ENCODE measurements at places on chromosomes 5 and 9.

DNA sequence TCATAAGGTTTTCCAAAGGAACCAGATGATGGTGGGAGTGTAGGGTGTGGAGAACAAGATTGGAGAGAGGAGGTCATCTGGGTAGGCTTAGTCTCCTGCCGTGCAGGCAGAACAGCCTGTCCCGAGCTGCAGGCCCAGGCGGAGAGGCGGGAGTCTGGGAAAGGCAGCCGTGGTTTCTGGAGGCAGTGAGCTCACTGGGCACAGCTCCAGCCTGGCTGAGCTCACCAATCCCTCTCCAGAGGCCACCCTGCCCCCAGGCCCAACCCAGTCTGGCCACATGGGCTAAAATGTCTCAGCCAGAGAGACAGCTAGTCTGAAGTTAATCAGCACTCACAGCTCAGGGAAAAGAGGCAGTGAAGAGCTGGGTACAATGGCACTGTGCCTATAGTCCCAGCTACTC lies 12.3 kb downstream of the P4HA2 start:
- DNase-seq, result no peak

- no peak for DNase-seq
Measured at GRCh38 chr9:91298311-91298710, 63.4 kb downstream of the AUH start.

DNA sequence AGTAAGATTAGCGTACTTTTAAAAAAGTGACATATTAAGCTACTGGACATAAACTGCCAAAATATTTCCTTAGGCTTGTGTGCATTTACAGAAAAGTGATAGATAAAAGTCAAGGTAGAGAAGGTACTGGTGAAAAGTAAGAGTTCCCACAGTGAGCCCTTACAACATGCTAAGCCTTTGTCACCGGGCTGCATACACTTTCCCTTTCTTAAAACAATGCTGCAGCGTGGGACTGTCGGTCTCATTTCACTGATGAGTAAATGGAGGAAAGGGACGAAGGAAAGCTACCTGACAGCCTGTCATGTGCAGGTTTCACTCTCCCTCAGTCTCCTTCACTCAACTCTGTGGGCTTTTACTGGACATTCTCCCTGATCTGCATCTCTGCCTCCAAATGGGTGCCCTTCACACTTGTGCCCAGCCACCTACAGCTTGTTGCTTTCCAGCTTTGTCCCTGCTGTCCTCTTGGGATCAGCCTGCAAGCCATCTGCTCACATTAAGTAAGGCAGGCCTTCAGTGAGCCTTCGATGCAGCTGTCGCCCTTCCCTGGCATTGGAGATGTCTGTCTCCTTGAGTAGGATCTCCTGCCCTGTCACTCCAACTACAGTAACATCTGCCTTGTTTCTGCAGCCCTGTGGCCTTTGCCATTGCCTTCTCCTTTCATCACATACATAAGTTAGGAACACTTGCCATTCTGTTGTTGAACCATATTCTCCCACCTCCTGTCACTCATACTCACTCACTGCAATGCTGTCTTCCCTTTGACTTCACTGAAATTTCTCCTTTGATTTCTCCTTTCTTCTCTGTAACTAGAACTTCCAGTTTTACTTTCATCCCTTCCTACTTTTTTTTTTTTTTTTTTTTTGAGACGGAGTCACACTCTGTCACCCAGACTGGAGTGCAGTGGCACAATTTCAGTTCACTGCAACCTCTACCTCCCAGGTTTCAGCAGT lies 9.3 kb upstream of the ROPN1L start:
- DNase-seq, result no peak

- DNase-seq, result no peak
Measured at GRCh38 chr5:33894566-33894965, 2.8 kb upstream of the ADAMTS12 start.

- no peak for DNase-seq
Measured at GRCh38 chr5:104018299-104018698, 455.7 kb upstream of the NUDT12 start.

- DNase-seq, result no peak
Measured at GRCh38 chr5:78659714-78660113, 11.1 kb upstream of the LHFPL2 start.

DNA sequence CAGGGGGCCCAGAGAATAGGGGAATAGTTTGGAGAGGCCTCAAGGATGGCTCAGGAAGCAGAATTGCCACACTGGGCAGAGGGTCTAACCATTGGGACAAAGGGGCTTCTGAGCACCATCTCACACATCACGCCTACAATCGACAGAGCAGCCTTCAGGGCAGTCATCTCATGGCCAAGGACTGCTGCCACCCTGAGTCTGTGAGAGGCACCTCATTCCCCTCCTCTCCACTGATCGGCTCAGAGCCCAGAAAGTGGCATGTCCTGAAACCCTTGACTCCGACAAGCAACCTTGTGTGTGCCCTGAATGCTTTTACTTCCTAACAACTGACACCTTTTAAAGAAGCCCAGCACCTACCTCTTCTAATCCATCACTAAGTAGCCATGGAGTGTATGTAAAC lies 128.9 kb upstream of the PTPN3 start:
- no peak for DNase-seq

- DNase-seq, result no peak
Measured at GRCh38 chr9:31321256-31321655, 1063.2 kb upstream of the ACO1 start.

DNA sequence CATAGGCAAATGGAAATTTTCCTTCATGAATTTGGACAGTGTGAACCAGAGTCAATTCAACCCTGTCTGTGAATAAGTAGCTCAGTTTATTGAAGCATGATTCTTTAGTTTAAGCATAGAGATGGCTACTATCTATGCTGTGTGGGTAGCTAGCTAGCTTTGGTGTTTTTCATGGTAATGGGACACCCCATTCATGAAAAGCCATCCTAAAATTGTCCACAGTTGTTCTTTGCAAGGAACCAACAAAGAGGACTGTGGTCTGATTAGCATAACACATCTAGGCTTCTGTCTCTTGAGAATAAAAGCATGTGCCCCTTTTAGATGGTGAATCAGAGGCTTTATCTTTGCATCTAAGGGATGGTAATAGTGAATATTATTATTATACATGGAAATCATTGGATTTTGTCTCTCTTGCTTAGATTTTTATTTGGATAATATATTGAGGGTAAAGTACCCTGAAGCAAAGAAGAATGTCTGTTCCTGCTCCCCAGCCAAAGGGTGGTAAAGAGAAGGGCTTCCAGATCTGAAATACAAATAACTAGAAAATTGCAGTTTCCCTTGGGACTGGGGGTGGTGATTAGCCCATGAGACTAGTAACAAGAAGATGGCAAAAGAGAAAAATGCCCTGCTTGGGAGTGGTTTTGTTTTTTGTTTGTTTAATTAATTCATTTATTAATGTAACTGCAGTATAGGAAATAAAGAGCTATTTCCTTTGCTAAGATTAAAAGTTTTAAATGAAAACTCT lies 624.2 kb upstream of the ZNF608 start:
- DNase-seq, result no peak

DNA sequence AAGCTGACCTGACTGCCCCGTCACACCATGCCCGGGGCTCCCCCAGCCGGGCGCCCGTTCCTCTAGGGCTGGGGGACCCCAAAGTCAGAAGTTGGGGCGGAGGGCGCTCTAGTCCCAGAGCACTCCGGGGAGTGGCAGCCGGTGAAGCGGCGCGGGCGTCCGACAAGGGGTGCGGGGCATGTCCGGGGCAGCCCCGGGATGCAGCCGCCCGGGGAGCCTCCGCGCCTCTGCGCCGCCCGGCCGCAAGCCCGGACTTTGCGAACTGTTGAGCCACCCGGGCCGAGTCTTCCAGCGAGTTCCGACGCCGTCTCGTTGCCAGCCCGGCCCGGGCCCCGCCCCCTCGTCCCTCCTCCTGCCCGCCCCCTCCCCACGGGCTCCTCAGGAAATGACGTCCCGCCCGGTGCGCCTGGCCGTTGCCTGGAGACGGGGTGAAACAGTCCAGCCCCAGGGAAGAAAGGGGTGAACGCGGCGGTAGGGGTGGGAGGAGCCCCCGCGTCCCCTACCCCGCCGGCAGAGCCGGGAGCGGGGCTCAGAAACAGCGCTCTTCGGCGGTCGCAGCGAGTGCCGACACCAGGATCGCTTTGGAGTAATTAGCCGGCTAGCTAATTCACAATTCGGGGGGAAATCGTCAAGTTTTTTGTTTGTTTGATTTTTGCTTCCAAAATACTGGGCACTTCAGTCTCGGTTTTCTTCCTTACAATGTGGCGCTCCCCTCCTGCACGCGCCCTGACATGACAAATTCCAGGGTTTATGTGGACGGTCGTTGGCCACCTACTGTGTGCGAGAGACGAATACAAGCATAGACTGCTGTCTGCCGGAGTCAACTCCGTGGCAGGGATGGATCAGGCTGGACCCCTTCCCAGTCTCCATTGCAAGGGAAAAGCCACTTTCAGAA lies at the start of gene WHRN:
Gene WHRN (minus strand): TSS at position 287 of the 895 bp plus-strand sequence. CDS start 672 bp downstream, outside the sequence.
- peak; percentile 89 for DNase-seq

- DNase-seq, result no peak
Measured at GRCh38 chr9:70106571-70106970, 62.9 kb downstream of the MAMDC2 start.

DNA sequence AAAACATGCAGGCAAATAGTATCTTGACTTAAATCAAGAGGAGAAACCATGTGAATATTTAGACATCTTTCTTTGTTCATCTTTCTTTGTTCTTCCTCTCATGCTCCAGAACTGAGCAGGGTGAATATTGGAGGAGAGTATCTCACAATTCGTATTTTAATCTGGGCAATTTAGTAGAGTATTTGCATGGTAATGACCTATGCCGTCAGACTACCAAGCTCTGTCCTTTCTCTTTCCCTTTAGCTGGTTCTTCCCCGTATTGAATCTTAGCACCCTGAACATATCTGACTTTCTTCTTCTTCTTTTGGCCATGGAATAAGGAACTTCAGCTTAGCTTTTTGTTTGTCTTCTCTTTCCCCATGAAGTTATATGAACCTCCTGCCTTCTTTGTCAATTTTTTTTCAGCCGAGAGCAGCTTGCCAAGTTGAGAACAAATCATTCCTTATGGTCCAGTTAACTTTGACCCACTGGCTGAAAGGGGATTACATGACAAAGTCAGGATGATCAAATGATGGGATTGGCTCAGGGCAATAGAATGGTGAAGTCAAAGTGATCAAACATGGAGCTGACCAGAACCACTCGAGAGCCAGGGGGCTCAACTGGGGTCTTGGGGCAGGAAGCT lies 95.8 kb downstream of the DAPK1 start:
- DNase-seq, result no peak

GRCh38 chr5:80755626-80756025 lies 100.8 kb upstream of the DHFR start:
- DNase-seq, result no peak

DNA sequence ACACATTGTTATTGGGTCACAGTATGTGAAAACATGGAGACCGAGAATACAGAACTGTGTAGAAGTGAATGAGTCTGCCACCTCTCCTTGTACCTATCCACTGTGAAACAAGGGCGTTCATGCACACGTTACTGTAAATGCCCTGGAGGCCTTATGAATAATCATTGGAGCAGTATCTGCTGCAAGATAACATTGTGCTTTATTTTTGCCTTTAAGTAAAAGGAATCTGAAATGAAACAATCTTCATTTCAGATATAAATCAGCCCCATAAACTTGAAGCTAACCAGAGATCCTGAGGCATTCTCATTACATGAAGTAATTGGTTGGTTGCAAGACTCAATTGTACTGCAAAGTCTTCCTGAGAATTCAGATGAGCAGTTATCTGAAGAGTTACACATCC lies 419.6 kb downstream of the KDM4C start:
- no peak for DNase-seq

DNA sequence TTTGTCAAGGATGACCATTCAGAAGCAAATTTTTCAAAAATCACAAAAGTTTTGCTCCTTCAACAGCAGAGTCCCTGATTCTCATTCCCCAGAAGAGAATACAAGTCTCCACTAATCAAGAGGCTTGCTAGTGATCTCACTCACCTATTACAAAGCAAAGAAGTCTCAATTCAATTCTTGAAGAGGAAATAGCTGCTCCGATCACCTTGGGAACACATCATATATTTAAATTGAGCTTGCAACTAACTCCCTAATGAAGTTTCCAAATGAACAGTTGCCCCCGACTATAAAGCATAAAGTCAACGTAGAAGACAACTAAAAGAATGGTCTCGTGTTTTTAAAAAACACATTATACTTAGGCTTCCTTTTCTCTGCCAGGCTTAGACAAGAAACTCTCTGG lies 1.6 kb downstream of the LIFR start:
- DNase-seq, result no peak

DNA sequence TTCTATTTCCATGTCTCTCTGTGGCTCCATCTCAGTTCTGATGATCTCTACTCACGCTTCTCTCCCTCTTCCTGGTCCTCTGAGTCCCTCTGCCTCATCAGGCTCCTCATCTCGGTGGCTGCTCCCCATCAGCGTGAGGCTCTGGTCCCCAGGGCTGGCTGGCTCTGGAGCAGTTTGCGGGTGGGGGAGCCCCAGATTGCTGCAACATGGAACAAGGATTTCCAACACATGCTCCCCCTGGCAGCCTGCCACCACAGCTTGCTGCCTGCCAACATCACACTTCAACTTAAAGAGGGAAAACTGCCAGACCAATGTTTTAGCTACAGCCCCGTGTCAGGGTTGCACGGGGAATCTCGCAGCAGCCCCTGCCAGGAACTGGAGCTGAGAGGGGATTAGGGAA lies 77.2 kb upstream of the NEK6 start:
- DNase-seq, result no peak

GRCh38 chr5:173094012-173094661 lies 38.0 kb downstream of the CREBRF start:
- DNase-seq, result no peak

- no peak for DNase-seq
Measured at GRCh38 chr5:17425385-17426070, 72.5 kb upstream of the TAF11L2 start.

GRCh38 chr9:135663451-135663770 lies 302 bp downstream of the LCN9 start:
- DNase-seq, result no peak

- no peak for DNase-seq
Measured at GRCh38 chr5:115179394-115180164, 9.9 kb upstream of the TRIM36 start.

GRCh38 chr5:173557123-173557903 lies 59.1 kb downstream of the BOD1 start:
- no peak for DNase-seq

DNA sequence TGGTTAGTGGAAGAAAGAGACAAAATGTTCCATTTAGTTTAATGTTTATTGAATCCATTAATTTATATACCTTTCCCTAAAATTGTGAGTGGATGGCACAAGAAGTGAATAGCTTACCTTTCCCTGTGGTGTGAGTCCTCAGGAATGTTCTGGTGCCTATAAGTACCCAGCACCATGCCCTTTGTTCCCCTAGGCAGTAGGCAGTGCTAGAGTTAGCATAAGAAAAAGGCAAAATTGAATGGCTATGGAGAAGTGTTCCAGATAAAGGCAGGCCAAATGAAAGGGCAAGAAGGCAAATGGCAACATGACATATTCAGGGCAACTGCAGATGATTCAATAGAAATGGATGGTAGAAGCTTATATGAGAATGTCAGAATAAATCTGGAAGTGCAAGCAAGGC lies 370.8 kb upstream of the PTGER4 start:
- no peak for DNase-seq

DNA sequence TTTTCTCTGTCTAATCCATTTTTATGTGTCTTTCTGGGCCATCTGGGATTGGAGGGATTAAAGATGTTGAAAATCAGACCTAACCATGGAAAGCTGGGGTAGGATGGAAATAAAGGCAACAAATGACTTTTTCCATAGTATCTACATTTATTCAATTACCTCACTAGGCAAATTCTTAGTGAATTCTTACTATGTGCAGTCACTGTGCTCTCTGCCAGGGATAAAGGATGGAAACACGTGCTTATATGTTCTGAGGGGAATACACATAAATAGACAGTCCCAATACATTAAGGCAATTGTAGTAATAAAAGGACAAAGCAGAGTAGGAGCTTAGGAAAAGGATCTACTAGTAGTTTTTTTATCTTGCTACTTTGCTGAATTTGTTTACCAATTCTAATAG lies 214.2 kb downstream of the PRR16 start:
- no peak for DNase-seq

All from stimulated activated CD4-positive, alpha-beta T cell treated with anti-CD3 and anti-CD28 coated beads, Interleukin-12 subunit alpha, Interleukin-12 subunit beta, amount 100 ng/mL, for 4 hours (primary cell).